HT-29 (cell line): ENCODE measurements at places on chromosomes 3 and 15. TPM values are rescaled to one million over a fixed set of nuclear protein-coding genes. Genes with fewer than 3 reads are reported as not detected.

The PLCH1 gene
- total RNA-seq = 1.9 TPM in 2 replicates

The MAGI1 gene
- total RNA-seq = 15.6 and 26.2 TPM in 2 replicates

The PP2D1 gene
- not detected in 2 replicates for total RNA-seq

The ADAMTS7 gene
- 0.50 and 0.69 TPM in 2 replicates for total RNA-seq

DNA sequence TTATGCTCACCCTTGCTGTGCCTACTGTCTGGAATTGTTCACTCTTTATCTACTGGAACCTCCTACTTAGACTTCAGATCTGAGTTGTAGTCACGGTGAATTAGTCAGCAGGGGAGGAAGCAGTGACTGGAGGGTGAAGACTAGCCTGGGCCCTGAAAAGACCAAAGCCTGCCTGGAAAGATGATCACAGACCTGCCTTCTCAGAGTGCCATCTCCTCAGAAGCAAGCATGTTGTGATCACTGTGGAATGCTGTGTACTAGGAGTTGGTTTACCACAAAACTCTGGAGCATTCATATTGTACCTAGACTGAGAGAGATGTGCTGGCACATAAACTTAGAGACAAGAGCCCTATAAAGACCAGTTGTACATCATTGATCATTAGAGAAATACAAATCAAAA lies 100.7 kb upstream of the SCN10A start:
- DNase-seq = no peak

DNA sequence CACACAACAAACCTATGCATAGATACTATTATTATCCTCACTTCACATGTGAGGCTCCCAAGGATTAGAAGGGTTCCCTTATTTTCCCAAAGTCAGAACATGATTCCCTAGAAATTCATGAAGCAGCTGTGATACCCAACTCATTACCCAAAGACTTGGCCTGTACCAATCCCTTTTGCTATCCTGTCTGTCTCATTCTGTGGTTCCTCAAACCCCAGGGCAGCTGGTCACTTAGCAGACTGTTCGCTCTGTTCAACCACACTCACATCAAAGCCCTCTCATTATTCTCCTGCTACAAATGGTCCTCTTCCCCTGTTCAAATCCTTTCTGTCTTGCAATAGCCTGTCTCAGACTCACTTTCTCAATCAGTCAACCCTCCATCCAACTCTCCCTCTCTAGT lies 154.3 kb upstream of the TRIM42 start:
- no peak for DNase-seq

DNA sequence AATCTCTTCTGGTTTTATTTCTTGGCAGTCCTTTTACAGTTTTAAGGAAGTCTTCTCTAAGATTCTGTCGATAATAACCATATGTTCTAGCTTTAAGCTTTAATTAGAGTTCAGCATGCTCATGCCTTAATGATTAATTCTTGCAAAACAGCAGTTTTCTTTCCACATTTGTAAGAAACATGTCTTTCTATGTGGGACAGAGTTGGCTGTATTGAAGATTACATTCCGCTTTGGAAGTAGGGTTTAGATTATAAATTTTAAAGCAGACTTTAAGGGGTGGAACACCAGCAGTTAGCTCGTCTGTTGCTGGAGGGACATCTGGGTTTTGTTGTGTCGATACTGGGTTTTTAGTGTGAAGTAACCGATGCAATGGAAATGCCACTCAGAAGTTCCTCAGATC lies 35.3 kb downstream of the SQOR start:
- DNase-seq = no peak

- DNase-seq = peak; percentile 70
Measured at GRCh38 chr15:81008312-81008711, 7.6 kb downstream of the TLNRD1 start.

DNA sequence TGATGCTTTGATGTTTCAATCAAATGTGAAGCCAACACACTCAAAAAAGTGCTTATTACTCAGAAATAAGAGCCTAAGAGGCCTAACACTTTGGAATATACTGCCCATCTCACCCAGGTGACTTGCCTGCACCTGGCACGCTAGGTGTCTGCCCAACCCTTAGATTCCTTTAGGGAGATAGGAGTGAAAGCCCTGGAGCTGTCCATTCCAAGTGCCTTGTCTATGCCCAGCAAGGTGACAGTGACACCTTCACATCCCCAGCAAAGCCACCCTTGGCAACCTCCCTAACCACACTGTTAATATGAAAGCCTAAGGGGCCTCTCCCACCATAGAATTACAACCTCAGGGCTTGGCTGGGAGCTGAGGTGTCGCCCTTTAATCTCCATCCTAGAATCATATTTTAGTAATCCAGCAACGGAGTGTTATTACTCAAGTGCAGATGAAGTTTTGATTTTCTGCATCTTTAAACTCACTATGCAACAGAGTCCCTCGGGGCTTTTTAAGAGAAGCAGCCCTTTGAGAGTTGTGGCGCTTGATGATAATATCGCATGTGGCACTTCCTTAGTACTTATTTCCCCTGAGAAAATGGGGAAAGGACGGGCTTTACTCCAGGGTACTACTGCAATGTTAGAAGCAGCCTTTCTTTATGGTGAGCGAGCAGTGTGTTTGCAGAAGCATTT lies 24.8 kb downstream of the ATP10A start:
- DNase-seq = no peak

DNA sequence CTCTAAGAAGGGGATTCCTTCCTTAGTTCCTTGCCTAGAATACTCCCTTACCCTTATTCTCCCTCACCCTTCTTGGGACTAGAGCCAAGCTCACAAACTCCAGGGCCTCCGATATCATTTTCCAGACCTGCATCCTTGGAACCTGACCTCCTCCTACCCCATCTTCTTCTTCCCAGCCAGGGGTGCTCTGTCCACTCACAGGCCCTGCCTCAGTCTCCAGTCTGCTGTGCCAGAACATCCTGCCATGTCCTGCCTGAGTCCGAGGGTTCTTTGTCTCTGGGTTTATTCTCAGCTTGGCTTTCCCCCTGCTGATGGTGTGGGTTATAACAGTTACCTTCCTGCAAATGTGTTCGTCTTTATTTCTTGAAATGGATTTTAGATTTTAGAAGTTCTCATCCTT lies 59.9 kb upstream of the MCF2L2 start:
- DNase-seq = no peak

GRCh38 chr3:122955916-122956692 lies 71.5 kb downstream of the SEMA5B start:
- no peak for DNase-seq

- no peak for DNase-seq
Measured at GRCh38 chr3:4820296-4821121, 158.7 kb upstream of the BHLHE40 start.

GRCh38 chr3:143693506-143693905 lies 154.8 kb downstream of the SLC9A9 start:
- no peak for DNase-seq

DNA sequence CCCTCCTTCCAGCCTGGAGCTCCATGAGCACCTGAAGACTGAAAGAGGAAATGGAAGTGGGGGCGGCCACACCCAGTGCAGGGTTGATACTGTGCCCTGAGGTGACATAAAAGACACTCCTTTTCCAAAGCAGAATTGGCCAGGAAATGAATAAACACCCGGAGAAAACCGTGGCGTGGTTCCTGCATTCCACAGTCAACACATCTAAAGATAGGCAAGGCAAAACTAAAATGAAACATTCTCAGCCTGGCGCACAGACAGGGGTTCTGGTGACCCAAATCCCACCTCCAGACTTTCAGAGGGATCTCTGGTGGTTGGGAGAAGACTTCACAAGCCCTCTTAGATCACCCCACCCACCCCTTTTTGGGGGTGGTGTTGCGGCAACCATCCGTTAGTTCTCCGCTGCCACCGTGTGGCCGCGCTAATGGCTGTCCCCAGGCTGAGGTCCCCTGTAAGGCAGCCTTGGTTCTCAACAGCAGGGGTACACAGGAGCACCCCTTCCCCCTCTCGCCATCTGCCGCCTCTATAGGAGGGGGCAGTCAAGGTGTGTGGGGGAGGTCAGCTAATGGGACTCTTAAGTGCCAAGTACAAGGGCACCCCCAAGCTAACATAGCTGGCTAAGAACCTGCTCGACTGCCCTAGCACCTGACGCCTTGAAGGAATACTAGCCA lies 2.5 kb upstream of the MST1R start:
- DNase-seq = peak; percentile 58

DNA sequence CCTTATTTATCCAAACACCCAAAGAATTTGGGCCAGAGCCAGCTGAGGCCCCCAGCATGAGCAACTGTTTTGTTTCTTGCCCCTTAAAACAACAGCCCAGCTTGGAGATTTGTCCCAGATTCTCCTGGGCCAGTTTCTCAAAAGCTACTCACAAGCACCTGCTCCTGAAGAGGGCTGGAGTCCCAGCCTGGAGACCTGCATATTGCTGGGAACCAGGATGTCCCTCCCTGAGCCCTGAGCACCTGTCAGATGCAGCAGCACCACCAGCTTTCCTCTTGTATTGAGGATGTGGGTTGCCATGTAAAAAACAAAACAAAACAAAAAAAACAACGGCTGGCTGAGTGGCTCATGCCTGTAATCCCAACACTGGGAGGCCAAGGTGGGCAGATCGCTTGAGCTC lies 7.0 kb upstream of the RFT1 start:
- no peak for DNase-seq

DNA sequence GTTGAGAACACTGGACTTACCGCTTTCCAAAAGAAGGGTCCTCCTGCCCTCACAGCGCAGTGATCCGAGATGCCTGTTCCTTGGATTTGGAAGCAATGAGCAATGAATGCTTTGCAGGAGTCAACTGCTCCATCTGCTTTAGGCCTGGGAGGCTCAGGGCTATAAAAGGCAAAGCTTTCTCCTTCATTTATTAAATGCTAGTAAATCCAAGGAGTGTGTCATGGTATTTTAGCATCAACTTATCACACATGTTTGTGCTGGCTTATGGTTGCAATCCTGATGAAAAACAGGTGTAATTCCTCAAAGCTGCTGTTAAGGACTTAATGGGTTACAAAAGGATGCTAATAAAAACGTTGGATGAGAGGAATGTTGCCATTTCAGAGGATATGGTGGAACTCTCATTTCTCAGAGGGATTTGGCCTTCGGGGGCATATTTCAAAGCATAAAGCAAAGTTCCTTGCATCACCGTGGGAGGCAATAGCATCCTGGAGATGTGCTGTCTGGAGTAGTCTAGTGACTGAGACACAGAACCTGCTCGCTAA lies 158.5 kb upstream of the TPM1 start:
- DNase-seq = no peak

DNA sequence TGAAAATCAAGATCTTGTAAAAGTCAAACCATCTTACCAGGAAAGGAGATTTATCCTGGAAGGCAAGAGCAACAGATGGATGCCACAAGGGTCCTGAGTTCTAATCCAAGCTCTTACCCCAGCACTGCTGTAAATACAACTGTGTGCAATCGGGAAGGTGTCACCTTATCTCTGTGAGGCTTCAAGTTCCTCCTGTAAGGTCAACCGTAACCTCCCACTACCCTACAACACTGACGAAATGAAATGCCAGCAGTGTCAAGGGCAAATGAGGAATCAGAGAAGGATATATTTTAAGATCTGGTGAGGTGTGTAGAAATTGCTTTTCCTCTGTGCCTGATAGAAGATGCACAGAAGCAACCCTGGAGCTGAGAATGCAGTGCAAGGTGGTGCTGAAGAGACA lies 207.8 kb downstream of the NTRK3 start:
- no peak for DNase-seq

DNA sequence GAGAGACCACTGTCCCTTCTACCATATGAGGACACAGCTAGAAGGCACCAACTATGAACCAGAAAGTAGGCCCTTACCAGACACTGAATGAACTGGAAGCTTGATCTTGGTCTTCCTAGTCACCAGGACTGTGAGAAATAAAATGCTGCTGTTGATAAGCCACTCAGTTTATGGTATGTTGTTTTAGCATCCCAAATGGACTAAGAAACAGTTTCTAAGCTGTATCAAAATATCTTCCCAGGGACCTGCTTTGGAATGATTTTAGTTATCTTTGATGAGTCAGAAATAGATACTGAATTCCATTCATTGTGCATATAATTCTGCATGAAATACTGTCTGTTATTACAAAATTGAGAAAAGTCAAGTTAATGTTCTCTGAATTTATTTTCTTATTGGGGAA lies 18.6 kb downstream of the WDR76 start:
- DNase-seq = no peak

GRCh38 chr15:74239051-74239705 lies 3.1 kb downstream of the CCDC33 start:
- no peak for DNase-seq

- DNase-seq = peak; percentile 28
Measured at GRCh38 chr3:414063-414462, 217.5 kb downstream of the CHL1 start.

GRCh38 chr15:43376017-43376705 lies 5.3 kb downstream of the TUBGCP4 start:
- DNase-seq = peak; percentile 70

DNA sequence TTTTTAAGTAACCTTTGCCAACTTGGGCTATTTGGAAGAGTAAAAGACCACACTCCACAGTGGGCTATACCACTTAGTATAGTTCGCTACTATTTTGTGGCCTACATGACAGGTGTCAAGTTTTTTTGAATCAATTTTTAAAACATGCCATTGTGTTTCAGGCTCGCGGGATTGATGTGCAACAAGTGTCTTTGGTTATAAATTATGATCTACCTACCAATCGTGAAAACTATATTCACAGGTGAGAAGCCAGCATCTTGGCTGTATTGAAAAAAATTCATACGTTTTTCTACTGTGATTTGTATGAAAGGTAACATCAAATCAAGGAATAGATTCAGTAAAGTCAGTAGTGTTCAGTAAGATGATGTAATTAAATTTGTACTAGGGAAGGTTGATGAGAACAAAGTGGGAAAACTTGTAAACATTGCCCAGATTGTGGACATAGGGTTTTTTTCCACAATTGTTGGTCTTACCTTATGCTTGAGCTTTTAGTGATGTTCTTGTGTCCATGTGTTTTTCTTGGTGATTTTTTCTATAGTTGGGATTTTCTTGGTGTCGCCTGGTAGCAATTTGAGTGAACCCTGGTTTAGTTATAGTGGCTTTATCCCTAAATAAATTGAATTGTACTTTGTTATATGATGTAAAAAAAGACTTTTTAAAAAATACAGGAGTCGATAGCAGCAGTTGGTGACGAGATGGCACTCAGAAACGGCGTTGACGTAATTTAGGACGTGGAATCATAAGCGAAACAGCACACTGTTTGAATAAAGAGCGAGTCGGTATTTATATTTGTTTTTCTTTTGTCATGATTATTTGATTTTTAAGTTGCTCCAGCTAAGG lies 4.5 kb downstream of the EIF4A2 start:
- peak; percentile 4 for DNase-seq

DNA sequence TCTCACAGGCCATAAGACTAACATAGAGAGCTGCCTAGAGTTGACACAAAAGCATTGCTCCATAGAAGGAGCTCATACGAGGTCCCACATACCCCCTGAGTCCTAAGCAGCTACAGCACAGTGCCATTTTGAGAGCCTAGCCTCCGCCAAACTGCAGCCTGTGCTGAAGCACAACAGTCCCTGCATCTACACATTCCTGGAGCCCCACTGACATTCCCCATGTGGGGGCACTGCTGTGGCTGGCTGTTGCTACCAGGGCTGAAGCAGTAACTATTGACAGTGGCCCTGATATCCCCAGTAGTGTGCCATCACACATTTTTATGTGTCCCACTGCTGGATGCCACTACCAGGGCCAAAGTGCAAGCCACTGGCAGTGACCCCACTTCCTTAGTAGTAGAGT lies 80.3 kb downstream of the CERS3 start:
- no peak for DNase-seq
